ENCODE measurements at places on chromosomes 2 and 18. TPM values are rescaled to one million over a fixed set of nuclear protein-coding genes. Genes with fewer than 3 reads are reported as not detected.

MC5R gene
- total RNA-seq = not detected

SLC9A4 gene
- total RNA-seq = not detected

IGFBP5 gene
- 178 TPM for total RNA-seq

CPLX4 gene
- not detected for total RNA-seq

FKBP1B gene
- 15.3 TPM for total RNA-seq

GAREM1 gene
- 32.1 TPM for total RNA-seq

ZC3H6 gene
- total RNA-seq = 15.1 TPM

IL18RAP gene
- total RNA-seq = 0.22 TPM

TMEM214 gene
- 49.4 TPM for total RNA-seq

ARID5A gene
- total RNA-seq = 56.4 TPM

TUBA4B gene
- not detected for total RNA-seq

SKOR2 gene
- not detected for total RNA-seq

GRHL1 gene
- 2.3 TPM for total RNA-seq

PLA2R1 gene
- total RNA-seq = 22.7 TPM
